Activated CD8-positive, alpha-beta T cell treated with anti-CD3 and anti-CD28 coated beads, Interleukin-2, amount 10 ng/mL, durations not matched to agents 7 days and 5 days (primary cell): ENCODE measurements at places on chromosomes 16 and 17. TPM values are rescaled to one million over a fixed set of nuclear protein-coding genes. Genes with fewer than 3 reads are reported as not detected.

- no peaks in the 10 kb centered on the region for H3K4me1 ChIP-seq
- no peak for DNase-seq
- H3K36me3 ChIP-seq: no peaks in the 10 kb centered on the region
- H3K27me3 ChIP-seq: peaks cover 6% of the 10 kb centered on the region
- no peak overlapping the region for H3K27ac ChIP-seq
These were observed 55.3 kb upstream of the ERCC4 start for GRCh38 chr16:13864689-13865088.

DNA sequence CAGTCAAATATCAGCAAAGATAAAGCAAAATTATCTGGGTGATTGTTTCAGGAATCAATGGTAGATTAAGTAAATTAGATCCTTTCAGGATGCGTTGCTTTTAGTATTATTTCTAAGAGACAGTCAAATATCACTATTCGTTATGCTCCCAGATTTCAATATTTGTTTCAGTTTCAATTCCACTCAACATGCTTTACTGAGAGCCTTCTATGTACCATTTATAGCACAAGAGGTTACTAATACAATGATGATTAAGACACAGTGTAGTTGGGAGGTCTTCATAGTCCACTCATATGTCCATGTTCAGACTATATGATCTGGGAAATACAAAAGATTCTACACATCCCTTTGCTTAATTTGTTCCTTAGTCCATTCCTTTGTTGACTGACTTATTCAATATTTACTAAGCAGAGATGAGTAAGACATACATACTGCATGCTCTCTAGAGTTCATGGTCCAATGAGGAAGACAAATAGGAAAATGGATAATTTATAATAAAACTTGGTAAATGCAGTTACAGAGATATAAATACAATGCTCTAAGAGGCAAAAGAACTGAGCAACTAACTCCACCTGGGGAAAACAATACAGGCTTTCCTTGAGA lies 88.2 kb upstream of the NOG start:
- no peak overlapping the region for H3K27ac ChIP-seq
- no peak for DNase-seq
- no peak overlapping the region for H3K4me3 ChIP-seq
- H3K4me1 ChIP-seq: no peaks in the 10 kb centered on the region

ABAT gene
- 2.9 TPM for total RNA-seq

TOX3 gene
- not detected for total RNA-seq

ITGB4 gene
- 2.0 TPM for total RNA-seq

SLFN14 gene
- total RNA-seq: not detected

ITGAL gene
- total RNA-seq: 458 TPM

- H3K4me3 ChIP-seq: no peak overlapping the region
- no peaks in the 10 kb centered on the region for H3K4me1 ChIP-seq
- no peaks in the 10 kb centered on the region for H3K36me3 ChIP-seq
- no peak for DNase-seq
These were observed 256.4 kb upstream of the IRX3 start for GRCh38 chr16:54542805-54543505.

GRCh38 chr16:57898961-57899360 lies 72.0 kb downstream of the CNGB1 start:
- peaks cover 11% of the 10 kb centered on the region for H3K4me1 ChIP-seq
- H3K27me3 ChIP-seq: peaks cover 11% of the 10 kb centered on the region
- no peak overlapping the region for H3K27ac ChIP-seq
- no peak overlapping the region for H3K4me3 ChIP-seq
- DNase-seq: no peak

DNA sequence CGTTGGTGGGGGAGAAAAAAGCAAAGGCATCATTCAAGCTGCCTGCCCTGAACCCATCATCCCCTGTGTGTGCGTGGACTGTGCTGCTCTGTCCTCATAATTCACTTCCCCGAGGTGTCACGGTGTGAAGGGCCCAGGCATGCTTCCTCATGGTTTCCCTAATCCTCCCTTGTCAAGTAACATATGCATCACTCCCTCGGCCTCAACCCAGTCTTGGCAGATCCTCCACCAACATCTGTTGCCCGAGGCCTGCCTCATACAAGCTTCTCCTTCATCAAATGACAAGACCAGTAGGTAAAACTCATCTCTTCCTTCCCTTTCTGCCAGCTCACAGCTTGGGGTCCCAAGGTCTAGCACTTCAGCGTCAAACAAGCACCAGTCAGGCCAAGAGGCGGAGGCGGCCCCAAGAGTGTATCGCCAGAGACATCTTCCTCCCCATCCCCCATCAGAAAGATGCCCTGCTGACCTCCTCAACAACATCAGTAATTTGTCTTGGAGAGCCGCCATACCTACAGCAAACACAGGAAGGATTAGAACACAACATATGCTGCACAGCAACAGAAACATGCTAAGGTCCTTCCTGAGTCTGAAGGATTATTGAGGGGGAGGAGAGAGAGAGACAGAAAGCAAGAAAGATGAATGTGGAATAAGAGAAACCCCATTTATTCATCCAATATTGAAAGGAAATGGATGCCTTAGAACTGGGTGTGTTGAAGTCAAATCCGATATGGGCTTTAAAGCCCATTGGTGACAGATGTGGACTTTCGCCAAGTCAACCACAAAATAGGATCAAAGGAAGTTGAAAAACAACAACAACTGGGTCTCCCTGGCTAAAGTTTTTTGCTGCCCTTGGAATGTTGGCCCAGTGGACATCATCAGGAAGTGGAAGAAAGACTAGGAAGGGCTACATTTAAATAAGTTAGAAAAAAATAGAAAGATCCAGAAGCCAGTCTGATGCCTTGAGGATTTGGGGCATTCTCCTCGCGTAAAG lies 38.4 kb downstream of the SOX9 start:
- no peaks in the 10 kb centered on the region for H3K4me1 ChIP-seq
- H3K36me3 ChIP-seq: no peaks in the 10 kb centered on the region
- DNase-seq: no peak

DNA sequence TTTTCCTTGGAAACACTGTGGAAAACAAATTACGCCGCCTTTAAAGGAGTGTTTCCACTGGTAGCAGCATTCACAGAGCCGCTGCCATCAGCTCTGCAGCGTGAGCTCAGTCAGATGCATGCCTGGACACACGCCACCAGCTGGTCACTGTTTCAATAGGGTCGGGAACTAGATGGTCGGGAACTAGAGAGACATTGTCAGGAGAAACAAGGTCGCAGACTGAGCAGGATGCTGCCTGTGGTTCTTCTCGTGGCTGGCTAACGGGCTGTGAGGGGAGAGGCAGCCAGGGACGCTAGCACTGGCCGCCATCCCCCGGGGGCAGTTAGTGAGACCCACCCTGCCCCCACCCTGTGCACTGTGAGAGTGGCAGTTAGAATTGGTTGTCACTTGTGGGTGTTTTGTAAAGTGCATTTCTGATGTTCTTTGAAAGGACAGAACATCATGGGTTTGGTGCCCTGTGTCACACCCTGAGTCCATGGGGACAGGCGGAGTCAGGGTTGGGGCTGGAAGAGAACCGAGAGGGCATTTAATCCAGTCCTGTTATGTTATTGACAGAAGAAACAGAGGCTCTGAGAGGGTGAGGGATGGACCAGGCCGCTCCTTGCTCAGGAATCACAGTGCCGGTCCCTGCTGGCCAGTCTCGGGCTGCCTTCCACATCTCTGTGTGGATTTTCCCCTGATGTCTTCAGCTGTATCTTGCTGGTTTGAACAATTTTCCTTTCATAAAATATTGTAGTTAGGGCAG lies 86.3 kb downstream of the SPECC1 start:
- peaks cover 2% of the 10 kb centered on the region for H3K27me3 ChIP-seq
- H3K4me3 ChIP-seq: no peak overlapping the region
- H3K4me1 ChIP-seq: peaks cover 3% of the 10 kb centered on the region
- H3K36me3 ChIP-seq: no peaks in the 10 kb centered on the region
- no peak for DNase-seq

- no peak overlapping the region for H3K27ac ChIP-seq
- no peaks in the 10 kb centered on the region for H3K27me3 ChIP-seq
- H3K4me1 ChIP-seq: peaks cover 22% of the 10 kb centered on the region
- DNase-seq: no peak
These were observed 2.8 kb downstream of the RECQL5 start for GRCh38 chr17:75664099-75664549.

DNA sequence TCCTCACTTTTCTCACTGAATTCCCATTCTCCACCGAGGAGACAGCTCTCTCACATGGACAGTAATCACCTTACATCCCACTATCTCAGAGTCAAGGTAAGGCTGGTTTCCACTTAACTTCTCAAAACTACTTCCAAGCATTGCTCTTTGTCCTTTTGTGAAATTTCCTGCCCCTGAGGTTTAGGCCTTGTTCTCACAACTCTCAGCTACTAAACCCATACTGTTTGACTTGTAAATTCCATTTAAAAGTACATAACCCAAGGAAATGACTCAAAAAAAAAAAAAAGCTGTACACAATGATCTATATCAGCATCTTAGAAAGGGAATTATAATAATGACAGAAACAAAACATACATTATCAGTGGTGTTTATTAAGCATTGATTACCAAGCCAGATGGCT lies 8.8 kb downstream of the CDC27 start:
- H3K4me3 ChIP-seq: no peak overlapping the region
- no peak for DNase-seq
- no peak overlapping the region for H3K27ac ChIP-seq
- peaks cover 47% of the 10 kb centered on the region for H3K36me3 ChIP-seq

GRCh38 chr17:27893841-27894503 lies 807 bp upstream of the LYRM9 start:
- H3K4me1 ChIP-seq: peaks cover 17% of the 10 kb centered on the region
- no peak for DNase-seq
- no peak overlapping the region for H3K27ac ChIP-seq
- peak overlapping the region; percentile 77 for H3K4me3 ChIP-seq

DNA sequence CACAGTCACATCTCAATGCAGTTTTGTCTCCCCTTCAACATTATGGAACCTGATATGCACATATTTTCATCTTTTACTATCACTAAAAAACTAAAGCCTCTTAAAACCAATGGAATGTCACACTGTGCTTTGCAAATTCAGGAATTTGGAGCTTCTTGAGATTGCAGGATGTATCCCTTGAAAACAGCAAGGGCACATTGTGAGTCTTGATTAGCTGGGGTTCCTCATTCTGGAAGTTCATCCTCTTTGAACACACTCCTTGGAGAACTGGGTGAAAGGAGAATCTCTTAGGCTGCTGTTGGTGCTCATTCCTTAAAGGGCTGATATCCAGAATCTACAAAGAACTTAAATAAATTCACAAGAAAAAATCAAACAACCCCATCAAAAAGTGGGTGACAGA lies 21.1 kb upstream of the MYOCD start:
- no peak for DNase-seq
- no peaks in the 10 kb centered on the region for H3K36me3 ChIP-seq
- H3K27me3 ChIP-seq: no peaks in the 10 kb centered on the region

- no peak overlapping the region for H3K4me3 ChIP-seq
- DNase-seq: no peak
These were observed 114.9 kb upstream of the TOM1L1 start for GRCh38 chr17:54785643-54786268.

GRCh38 chr17:45867702-45868101 lies 23.0 kb downstream of the SPPL2C start:
- DNase-seq: no peak
- no peak overlapping the region for H3K27ac ChIP-seq
- H3K4me3 ChIP-seq: no peak overlapping the region
- H3K4me1 ChIP-seq: peaks cover 5% of the 10 kb centered on the region
- peaks cover 16% of the 10 kb centered on the region for H3K27me3 ChIP-seq
- no peaks in the 10 kb centered on the region for H3K36me3 ChIP-seq

SALL1 gene
- not detected for total RNA-seq

GRCh38 chr17:12666718-12667117 lies 1.0 kb downstream of the MYOCD start:
- H3K36me3 ChIP-seq: peaks cover 2% of the 10 kb centered on the region
- H3K4me1 ChIP-seq: no peaks in the 10 kb centered on the region
- H3K27ac ChIP-seq: no peak overlapping the region
- H3K4me3 ChIP-seq: no peak overlapping the region

GRCh38 chr16:67548265-67549126 lies 13.8 kb upstream of the CTCF start:
- peaks cover 53% of the 10 kb centered on the region for H3K4me1 ChIP-seq
- peak overlapping the region; percentile 99 for H3K27ac ChIP-seq
- H3K4me3 ChIP-seq: peak overlapping the region; percentile 64
- DNase-seq: no peak

- H3K4me1 ChIP-seq: no peaks in the 10 kb centered on the region
- no peak for DNase-seq
- no peak overlapping the region for H3K27ac ChIP-seq
- peaks cover 12% of the 10 kb centered on the region for H3K27me3 ChIP-seq
These were observed 78.8 kb downstream of the GNAO1 start for GRCh38 chr16:56269811-56270684.

MT1G gene
- total RNA-seq: 36.2 TPM

WDR81 gene
- total RNA-seq: 30.8 TPM

- no peak overlapping the region for H3K27ac ChIP-seq
- H3K4me1 ChIP-seq: peaks cover 29% of the 10 kb centered on the region
- DNase-seq: no peak
- H3K27me3 ChIP-seq: no peaks in the 10 kb centered on the region
These were observed 53.9 kb downstream of the NSRP1 start for GRCh38 chr17:30170415-30170987.

DNA sequence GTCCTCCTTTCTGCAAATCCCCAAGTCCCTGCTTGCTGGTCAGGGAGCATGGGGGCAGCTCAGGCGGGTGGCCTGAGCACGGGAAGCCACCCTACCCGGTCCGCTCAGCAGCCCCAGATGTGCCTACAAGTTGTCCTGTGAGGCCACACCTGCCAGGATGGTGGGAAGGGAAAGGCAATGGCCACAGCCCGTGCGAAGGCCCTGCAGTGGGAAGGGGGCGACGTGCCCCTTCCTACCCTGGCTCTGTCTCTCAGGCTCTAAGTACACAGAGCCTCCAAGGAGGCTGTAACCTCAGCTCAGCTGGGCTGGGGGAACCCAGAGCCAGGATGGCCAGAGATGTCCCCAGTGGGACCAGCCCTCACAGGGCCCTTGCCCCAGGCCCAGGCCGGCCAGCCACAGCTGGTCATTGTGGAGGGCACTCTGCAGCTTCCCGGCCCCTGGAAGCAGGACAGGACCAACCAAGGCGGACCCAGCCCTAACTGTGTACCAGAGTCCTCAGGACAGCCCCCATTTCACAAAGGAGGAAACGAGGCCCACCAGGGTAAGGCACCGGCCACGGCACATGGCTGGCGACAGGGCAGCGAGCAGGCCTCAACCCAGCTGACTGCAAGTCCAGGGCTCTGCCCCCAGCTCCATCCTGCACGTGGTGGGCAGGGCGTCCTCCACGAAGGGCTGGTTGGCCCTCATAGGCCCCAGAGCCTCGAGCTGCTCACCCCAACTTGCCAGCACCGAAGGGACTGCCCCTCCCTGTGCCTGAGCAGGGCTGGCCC lies 82.3 kb downstream of the RTN4RL1 start:
- DNase-seq: no peak
- no peak overlapping the region for H3K4me3 ChIP-seq
- no peaks in the 10 kb centered on the region for H3K4me1 ChIP-seq
- no peak overlapping the region for H3K27ac ChIP-seq

- H3K27ac ChIP-seq: no peak overlapping the region
- DNase-seq: no peak
- no peak overlapping the region for H3K4me3 ChIP-seq
- H3K4me1 ChIP-seq: no peaks in the 10 kb centered on the region
- peaks cover 6% of the 10 kb centered on the region for H3K27me3 ChIP-seq
- no peaks in the 10 kb centered on the region for H3K36me3 ChIP-seq
These were observed 136.6 kb downstream of the COPRS start for GRCh38 chr17:31722251-31723056.
